ENCODE measurements at places on chromosomes 16 and 17. TPM values are rescaled to one million over a fixed set of nuclear protein-coding genes. Genes with fewer than 3 reads are reported as not detected.

Gene CETP
- 2.3 TPM for polyA plus RNA-seq

Gene CACNG5
- not detected for polyA plus RNA-seq

Gene FZD2
- polyA plus RNA-seq, result 0.25 TPM

Gene GINS2
- polyA plus RNA-seq, result 72.6 TPM

Gene HOXB3
- polyA plus RNA-seq, result 0.19 TPM

Gene CTNS
- polyA plus RNA-seq, result 7.3 TPM

Gene FAM20A
- 0.14 TPM for polyA plus RNA-seq

Gene CDH1
- 17.0 TPM for polyA plus RNA-seq

All from GM12878 (cell line).